T1000 (cell line): ENCODE measurements at places on chromosomes 1 and 21.

DNA sequence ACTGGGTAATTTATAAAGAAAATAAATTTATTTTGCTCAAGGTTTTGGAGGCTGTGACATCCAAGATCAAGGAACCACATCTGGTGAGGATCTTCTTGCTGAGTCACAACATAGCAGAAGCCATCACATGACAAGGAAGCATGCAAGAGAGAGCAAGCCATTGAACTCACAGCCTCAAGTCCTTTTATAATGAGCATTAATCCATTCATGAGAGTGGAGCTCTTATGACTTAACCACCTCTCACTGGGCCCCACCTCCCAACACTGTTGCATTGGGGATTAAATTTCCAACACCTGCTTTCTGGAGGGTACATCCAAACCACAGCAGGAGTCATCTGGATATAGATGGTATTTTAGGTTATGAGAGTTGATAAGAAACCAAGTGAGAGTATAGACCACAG, 20.6 kb upstream of the EGLN1 start:
- DNase-seq, result no peak

DNA sequence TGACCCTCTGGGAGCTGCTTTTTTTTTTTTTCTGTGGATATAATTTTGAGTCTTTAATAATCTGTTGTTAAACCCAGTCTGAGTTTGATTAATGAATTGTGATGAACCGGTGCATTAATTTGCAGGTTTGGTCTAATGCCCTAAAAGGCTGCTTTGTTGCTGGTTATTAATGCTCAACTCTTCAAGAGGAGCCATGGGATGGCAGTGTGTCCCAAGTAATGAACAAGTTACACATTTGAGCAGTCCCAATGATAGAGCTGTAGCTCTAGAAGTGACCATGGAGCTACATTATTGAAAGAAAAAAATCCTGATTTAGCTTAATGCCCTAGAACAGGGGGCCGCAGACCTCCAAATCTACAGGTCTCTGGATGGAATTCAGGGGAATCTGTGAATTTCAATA, 53.1 kb downstream of the RWDD3 start:
- no peak for DNase-seq

- no peak for DNase-seq
These were observed 75.7 kb upstream of the PKN2 start for GRCh38 chr1:88608139-88608943.

GRCh38 chr1:236235116-236235515, 46.6 kb downstream of the ERO1B start:
- DNase-seq, result no peak
